Activated T-helper 17 cell treated with anti-CD3 and anti-CD28 coated beads, Interleukin-2, amount 50 U/mL, for 72 hours (primary cell): ENCODE measurements at places on chromosomes 1 and 21. TPM values are rescaled to one million over a fixed set of nuclear protein-coding genes. Genes with fewer than 3 reads are reported as not detected.

GRCh38 chr1:232684371-232685105 is 54.6 kb upstream of the SIPA1L2 start:
- ATAC-seq = peak; percentile 75

DNA sequence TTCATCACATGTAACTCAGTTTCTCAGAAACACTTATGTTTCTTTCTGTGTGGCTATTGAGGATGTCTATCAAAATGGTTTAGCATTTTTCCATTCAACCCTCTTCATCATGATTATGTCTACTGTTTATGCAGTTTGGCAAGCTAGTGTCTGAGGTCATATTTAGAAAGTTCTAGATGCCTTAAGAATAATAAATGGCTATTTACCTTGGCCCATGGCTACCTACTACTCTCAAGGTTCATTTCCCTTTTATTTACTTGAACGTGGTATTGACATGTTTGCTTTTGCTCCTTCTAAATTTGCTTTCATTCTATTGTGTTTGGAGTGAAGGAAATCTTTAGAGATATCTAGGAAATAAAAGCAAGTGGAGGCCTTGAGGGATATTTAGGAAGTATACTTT is 193.7 kb upstream of the OLFM3 start:
- ATAC-seq = no peak

DNA sequence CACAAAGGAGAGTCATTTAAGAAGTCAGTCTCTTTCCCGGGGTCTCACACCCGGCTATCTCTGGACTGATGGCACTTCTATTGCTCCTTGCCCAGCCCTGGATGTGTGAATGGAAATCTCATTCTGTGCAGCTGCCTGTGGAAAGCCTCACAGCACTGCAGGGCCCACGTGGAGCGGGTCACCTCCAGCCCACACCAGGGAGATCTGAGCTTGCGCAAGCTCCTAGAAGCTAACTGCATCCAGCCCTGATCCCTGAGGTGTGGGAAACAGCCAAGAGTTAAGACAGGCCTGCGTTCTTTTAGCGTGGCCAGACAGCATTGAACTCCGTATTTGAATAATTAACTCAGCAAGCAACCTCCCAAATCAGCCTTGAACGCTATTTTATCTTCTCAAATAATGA is 150.5 kb downstream of the LRIG2 start:
- no peak for ATAC-seq

- no peak for ATAC-seq
Observed at GRCh38 chr1:153570874-153571273, 5.2 kb upstream of the S100A2 start.

DNA sequence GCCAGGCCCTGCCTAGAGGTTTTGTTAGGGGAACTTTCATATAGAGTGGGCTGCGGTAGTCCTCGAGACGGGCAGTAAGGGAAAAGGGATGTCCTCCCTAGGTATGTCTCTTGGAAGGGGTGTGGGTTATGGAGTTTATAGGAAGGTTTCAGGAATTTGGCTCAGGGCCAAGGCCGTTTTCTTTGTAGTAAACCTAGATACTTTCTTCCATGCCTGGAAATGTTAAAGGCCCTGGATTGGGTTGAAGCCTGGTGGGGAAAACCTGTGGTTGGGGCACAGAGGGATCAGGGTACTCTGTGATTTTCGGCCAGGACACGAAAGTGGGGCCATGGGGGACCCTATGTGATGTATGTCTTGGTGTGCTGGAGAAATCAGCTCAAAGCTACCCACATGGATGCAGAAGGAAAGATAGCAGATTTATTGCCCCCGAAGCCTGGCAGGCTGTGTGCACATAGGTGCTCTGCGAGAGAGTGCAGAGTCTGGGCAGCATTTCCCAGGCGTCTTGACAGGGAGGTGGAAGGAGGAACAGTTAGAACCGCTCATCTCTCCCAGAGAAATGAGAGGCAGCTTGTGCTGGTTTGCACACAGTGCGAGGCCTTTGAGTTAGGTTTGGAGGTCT is 1.7 kb downstream of the SNAP47 start:
- no peak for ATAC-seq

DNA sequence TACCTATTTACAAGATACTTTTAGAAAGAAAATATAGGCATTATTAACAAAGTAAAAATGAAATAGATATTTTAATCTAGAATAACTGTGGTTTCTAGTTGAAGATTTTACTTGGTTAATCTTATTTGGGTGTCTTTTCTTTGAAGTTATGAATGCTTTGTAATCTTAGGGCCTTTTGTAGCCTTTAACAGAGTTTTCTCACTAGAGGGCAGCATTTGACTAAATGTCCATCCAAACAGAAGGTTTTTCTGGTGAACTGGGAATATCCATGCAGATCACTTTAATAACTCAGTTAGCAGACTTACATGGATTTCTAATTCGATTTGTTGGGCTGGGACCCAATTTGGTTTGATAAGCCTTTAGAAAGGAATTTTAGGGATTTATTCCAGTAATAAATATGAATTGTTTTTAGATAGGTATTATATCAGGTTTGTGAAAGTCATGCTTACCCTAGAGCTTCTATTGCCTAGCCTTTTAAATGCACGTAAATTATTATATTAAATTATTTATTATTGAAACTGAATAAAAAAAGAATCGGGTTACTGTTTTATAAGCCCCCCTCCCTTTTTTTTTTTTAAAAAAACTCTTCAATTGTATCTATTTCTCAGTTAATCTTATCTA is 119.7 kb downstream of the ZNF326 start:
- no peak for ATAC-seq

DNA sequence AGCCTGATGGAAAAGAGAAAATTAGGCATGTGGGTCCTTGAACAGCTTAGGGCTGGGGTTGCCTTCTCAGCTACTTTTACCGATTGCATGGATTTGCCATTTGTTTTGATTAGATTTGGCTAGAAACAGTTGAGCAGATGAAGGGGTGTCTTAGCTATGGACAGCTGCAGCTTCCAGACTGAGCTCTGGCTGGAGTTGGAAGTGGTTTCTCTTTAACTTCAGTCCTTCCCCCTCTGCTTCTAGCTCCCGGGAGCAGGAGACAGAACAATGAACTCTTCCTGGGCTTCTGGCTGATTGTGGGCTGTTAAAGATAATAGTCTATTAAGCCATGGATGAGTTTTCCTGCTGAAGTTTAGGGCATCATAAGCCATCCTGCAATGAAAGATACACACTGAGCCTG is 50.7 kb downstream of the UBE2T start:
- ATAC-seq = no peak

DNA sequence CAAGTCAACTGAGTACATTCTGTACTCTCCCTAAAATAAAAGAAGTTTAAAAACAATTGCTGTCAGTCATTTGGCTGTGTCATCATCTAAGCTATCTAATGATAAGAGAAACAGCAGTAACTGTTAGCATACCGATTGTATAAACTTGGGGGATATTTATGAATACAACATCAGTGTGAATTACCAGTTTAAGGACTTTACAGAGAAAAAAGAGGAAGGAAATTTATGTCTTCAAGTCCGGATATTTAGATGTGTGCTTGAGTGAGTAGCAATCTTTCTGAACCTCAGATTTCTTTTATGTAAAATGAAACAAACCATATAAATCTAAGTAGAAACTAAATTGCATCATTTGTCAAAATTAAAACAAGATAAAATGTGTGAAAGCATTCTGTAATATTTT is 1557.0 kb downstream of the MRPL39 start:
- no peak for ATAC-seq

GRCh38 chr1:29385966-29386365 is 149.6 kb downstream of the PTPRU start:
- ATAC-seq = no peak

- peak; percentile 44 for ATAC-seq
Observed at GRCh38 chr1:12553963-12554362, 64.0 kb downstream of the DHRS3 start.

- no peak for ATAC-seq
Observed at GRCh38 chr1:22832414-22832786, 121.8 kb downstream of the EPHB2 start.

EDARADD gene
- 0.95 TPM for total RNA-seq

RIPPLY3 gene
- 0.17 TPM for total RNA-seq

DIO1 gene
- not detected for total RNA-seq

RHOU gene
- 1.4 TPM for total RNA-seq

C1orf94 gene
- total RNA-seq = not detected

CELA3A gene
- total RNA-seq = not detected

TMEM61 gene
- not detected for total RNA-seq
